Astrocyte of the hippocampus (primary cell): ENCODE measurements at places on chromosomes 7 and 10.

DNA sequence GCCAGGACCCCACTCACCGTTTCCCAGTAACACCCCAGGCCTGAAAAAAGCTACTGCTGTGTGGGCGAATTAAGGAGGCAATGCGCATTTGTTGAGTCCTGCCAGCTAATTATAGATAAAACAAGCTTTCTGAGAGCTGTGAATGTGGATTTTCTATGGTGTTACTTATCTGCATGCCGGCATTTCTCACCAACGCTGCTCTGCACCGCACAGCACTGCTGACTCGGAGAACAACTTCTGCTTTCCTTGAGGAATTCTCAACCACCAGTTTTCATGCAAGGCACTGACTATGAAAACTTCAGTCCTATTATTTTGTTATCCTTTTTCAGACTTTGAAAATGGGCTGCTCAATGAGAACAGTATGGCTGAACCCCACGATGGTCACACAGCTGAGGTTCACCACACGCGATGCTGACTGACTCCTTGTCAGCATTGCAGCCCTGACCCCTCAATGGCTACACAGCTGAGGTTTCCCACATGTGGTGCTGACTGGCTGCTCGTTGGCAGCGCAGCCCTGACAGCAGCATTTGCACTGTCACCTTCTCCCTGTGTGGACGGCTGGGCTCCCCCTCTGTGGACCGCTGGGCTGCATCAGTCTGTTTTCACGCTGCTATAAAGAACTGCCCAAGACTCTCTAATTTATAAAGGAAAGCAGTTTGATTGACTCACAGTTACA lies 190.6 kb downstream of the DIP2C start:
- DNase-seq, result no peak

DNA sequence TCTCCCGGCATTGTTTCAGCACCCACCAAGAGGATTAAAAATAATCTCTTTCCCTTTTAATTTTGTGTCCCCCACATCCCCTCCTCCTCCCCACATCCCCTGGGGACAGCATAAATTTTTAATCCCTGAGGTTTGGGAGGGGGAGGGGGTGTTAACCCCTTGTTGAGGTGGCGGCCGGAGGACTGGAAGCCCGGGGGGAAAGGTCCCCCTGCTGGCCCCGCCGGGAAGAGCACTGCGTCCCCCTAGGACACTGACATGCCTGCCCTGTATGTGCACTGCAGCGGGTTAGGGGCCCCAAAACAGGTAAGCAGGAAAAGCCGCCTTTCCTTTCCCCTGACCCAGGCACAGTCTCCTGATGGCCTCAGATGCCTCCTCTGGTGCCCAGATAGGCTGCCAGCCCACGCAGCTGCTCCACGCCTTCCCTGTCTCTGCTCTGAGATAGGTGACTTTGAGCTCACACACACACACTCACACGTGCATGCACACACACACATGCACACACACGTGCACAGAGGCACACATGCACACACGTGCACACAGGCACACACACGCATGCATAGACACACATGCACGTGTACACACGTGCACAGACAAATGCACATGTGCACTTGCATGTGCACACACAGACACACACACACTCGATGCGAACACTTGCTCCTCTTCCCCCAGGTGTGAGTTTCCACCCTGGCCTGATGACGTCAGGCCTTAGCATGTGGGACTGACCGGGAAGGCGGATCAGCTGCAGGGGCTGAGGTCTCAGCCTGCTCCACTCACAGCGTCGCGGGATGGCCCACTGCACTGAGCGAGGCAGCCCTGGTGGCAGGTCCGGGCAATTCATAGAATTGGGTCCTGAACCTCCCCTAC lies 12.3 kb downstream of the CNPY1 start:
- DNase-seq, result peak; percentile 49

DNA sequence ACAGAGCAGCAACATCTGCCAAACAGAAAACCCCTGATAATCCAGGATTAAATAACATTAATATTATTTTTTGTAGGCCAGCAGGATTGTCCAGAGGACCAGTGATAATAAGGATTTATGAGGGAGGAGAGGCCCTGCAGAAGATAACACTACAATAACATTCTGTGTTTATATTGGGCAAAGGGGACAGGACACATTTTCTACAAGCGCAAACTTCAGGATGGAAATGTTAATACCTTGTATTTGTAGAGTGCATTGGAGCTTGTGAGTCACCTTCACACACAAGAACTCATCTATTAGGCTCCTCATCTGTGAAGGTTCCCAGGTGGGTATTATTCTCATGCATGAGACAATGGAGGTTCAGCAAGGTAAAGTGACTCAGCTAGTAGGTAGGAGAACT lies 51.0 kb downstream of the BAMBI start:
- DNase-seq, result no peak

- DNase-seq, result no peak
These were observed 938 bp upstream of the TCTN3 start for GRCh38 chr10:95694665-95695064.

- DNase-seq, result no peak
These were observed 241.9 kb downstream of the GLRX3 start for GRCh38 chr10:130377986-130378540.

DNA sequence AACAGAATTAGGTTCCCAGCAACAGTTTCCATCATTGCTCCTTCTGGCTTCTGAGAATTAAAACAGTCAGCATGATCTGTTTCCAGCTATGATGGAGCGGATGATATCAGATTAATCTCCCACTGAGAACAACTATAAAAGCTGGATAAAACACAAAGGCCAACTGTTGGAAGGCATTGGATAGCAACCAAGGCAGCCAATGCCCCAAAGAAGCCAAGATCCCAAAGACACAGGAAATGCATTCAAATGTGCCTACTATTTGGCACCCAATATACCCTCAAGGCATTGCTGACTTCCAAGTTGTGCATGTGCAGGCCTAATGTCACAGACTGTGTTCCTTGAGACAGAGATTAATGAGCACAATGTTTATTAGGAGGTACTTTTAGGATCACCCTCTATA lies 259.3 kb downstream of the ARHGAP12 start:
- DNase-seq, result peak; percentile 29

- DNase-seq, result no peak
These were observed 217.6 kb downstream of the MLLT10 start for GRCh38 chr10:21751341-21752310.

- no peak for DNase-seq
These were observed 19.0 kb downstream of the HKDC1 start for GRCh38 chr10:69239136-69239535.
